WTC11 (cell line): ENCODE measurements at places on chromosomes 7 and 10. TPM values are rescaled to one million over a fixed set of nuclear protein-coding genes. Genes with fewer than 3 reads are reported as not detected.

The SLC13A1 gene
- 0.04 TPM in 1 of 3 replicates, not detected in the others for total RNA-seq

The EN2 gene
- total RNA-seq, result not detected in 3 replicates

The LRIT1 gene
- total RNA-seq, result not detected in 3 replicates

The C10orf88 gene
- total RNA-seq, result 6.4 to 7.7 TPM (median 6.5 TPM) in 3 replicates

The KCNIP2 gene
- total RNA-seq, result 4.5 to 5.4 TPM (median 5.2 TPM) in 3 replicates

The BLVRA gene
- 31.9 to 35.5 TPM (median 33.7 TPM) in 3 replicates for total RNA-seq

The ATG9B gene
- 2.4 to 3.8 TPM (median 2.4 TPM) in 3 replicates for total RNA-seq

The GBX1 gene
- total RNA-seq, result 0.27 to 0.55 TPM in 2 of 3 replicates, not detected in the other

The CYP26C1 gene
- 0.07 to 0.11 TPM (median 0.11 TPM) in 3 replicates for total RNA-seq

The NME8 gene
- 1.0 to 2.3 TPM (median 1.5 TPM) in 3 replicates for total RNA-seq

The ELAPOR2 gene
- 38.7 to 42.7 TPM (median 41.6 TPM) in 3 replicates for total RNA-seq

The ZCWPW1 gene
- total RNA-seq, result 1.4 to 1.5 TPM (median 1.4 TPM) in 3 replicates

The GSTO2 gene
- total RNA-seq, result 10.7 to 18.7 TPM (median 17.6 TPM) in 3 replicates

The EGR2 gene
- 0.92 to 1.6 TPM (median 1.6 TPM) in 3 replicates for total RNA-seq

The METTL27 gene
- 4.3 to 7.7 TPM (median 6.6 TPM) in 3 replicates for total RNA-seq

The VPS26A gene
- total RNA-seq, result 34.2 to 39.4 TPM (median 37.4 TPM) in 3 replicates

The HOXA11 gene
- not detected in 3 replicates for total RNA-seq

The IL2RA gene
- 0.31 to 0.41 TPM (median 0.32 TPM) in 3 replicates for total RNA-seq

The IL6 gene
- 0.27 to 0.71 TPM (median 0.52 TPM) in 3 replicates for total RNA-seq

The PRKG1 gene
- 15.6 to 16.5 TPM (median 15.7 TPM) in 3 replicates for total RNA-seq

The LBX1 gene
- total RNA-seq, result not detected in 3 replicates

The PIK3CG gene
- total RNA-seq, result 0.07 to 0.11 TPM (median 0.07 TPM) in 3 replicates

The UCMA gene
- total RNA-seq, result 1.0 to 1.9 TPM (median 1.5 TPM) in 3 replicates

The VWDE gene
- 21.0 to 25.1 TPM (median 23.1 TPM) in 3 replicates for total RNA-seq

The GRK5 gene
- total RNA-seq, result 1.9 to 2.3 TPM (median 2.2 TPM) in 3 replicates

The HTR7 gene
- total RNA-seq, result 8.9 to 11.2 TPM (median 9.3 TPM) in 3 replicates

The TMEM270 gene
- total RNA-seq, result 0.28 TPM in 1 of 3 replicates, not detected in the others

The GHRHR gene
- total RNA-seq, result 4.0 to 6.6 TPM (median 5.0 TPM) in 3 replicates

The NRG3 gene
- 7.0 to 8.4 TPM (median 7.3 TPM) in 3 replicates for total RNA-seq

The AKR1B15 gene
- total RNA-seq, result not detected in 3 replicates

The SYT15 gene
- total RNA-seq, result 1.2 to 1.6 TPM (median 1.5 TPM) in 3 replicates

The SAP25 gene
- 9.3 to 11.7 TPM (median 9.7 TPM) in 3 replicates for total RNA-seq

The WDR86 gene
- 24.4 to 32.4 TPM (median 30.7 TPM) in 3 replicates for total RNA-seq

The TAS2R3 gene
- 0.71 to 1.5 TPM (median 1.2 TPM) in 3 replicates for total RNA-seq

The CCDC7 gene
- total RNA-seq, result 1.7 to 1.9 TPM (median 1.8 TPM) in 3 replicates

The RARRES2 gene
- total RNA-seq, result 193 to 230 TPM (median 197 TPM) in 3 replicates

The NXPH1 gene
- 0.14 to 0.59 TPM (median 0.27 TPM) in 3 replicates for total RNA-seq

The POU6F2 gene
- total RNA-seq, result 2.9 to 3.3 TPM (median 2.9 TPM) in 3 replicates

The SPDYE1 gene
- total RNA-seq, result 0.07 TPM in 1 of 3 replicates, not detected in the others
